ENCODE measurements at places on chromosomes 1 and 21.

DNA sequence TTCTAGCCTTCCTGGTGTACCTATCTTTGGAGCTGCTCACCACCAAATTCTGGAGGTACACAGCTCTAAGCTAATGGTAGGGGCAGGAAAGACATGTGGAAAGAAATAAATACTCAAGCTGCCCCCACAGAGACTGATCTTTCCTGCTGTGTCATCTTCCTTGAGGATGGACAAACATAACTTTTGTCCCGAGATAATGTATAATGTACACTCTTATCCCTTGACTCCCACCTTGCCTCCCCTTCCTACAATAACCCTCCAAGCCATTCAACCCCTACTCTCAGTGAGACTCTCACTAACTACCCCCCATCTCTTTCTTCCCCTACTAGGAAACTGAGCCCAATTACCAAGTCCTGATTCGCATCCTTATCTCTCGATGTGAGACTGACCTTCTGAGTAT is 12.2 kb downstream of the ANXA9 start:
- DNase-seq, result no peak

- no peak for DNase-seq
These were observed at the start of gene LMX1A for GRCh38 chr1:165355977-165356811. LMX1A (minus strand) TSS chr1:165356715; CDS start chr1:165355559, 1,156 bp downstream.

DNA sequence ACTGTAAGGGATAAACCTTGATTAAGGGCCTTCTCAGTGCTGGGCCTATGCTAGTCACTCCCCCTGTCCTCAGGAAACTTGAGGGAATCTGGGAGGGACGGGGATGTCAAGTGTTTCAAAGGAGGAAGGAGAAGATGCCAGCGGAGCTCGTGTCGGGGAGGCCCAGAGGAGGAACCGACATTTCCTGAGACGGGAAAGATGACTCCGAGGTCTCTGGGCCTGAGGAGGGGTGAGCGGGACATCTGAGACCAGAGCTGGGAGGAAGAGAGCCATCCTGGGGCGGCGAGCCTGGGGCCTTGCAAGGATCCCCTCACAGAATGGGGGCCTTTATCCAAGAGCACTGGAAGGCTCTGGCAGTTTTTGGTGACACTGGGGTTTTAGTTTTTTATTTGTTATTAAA is 10.4 kb downstream of the SLC66A1 start:
- no peak for DNase-seq

GRCh38 chr1:202143768-202144401 is 652 bp downstream of the ARL8A start:
- DNase-seq, result peak; percentile 44

DNA sequence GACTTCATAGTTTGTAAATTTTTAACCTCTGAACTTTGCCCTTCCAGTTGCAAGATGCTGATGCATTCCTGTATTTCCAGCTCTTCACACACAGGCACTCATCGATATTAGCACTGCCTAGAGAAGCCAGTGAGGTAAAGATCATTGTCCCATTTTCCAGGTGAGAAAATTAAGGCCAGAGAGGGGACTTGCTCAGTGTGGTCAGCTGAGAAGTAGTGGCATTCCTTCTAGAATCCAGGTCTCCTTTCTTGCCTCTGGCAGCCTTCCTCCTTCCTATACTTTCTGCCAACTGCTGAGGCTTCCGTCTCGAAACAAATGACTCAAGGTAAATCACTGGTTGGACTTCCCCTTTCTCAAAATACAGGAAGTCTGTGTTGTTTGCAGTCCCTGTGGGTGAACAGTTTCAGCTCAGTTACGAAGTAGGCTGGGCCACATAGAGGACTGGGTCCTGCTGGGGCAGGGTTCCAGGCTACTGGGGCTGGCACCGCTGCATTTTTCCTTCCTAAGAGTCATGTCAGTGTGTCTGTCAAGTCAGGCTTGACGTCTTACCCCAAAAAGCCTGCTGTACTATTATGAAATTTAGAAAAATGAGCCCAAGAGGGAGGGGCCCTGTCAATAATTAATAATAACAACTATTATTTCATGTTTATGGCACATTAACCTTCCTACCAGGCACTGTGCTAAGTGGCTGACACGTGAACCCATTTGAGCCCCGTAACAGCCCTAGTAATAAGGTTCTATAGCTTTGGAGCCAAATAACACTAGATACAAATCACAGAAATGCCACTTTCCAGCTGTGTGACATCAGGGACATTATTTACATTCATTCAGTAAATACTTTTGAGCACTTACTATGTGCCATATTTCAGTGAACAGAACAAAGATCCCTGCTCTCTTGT is 16.6 kb upstream of the RNF19B start:
- no peak for DNase-seq

DNA sequence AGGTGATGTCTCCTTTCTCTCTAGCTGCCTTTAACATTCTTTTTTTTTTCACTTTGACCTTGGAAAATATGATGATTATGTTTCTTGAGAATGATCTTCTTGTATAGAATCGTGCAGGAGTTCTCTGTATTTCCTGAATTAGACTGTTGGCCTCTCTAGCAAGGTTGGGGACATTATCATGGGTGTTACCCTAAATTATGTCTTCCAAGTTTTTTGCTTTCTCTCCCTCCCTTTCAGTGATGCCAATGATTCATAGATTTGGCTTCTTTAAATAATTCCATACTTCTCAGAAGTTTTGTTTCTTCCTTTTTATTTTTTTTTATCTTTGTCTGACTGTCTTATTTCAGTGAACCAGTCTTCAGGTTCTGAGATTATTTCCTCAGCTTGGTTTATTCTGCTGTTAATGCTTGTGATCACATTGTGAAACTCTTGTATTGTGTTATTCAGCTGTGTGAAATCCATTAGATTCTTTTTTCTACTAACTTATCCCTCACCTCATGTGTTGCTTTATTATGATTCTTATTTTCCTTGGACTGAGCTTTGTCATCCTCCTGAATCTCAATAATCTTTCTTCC is 268.4 kb upstream of the NRIP1 start:
- DNase-seq, result no peak

DNA sequence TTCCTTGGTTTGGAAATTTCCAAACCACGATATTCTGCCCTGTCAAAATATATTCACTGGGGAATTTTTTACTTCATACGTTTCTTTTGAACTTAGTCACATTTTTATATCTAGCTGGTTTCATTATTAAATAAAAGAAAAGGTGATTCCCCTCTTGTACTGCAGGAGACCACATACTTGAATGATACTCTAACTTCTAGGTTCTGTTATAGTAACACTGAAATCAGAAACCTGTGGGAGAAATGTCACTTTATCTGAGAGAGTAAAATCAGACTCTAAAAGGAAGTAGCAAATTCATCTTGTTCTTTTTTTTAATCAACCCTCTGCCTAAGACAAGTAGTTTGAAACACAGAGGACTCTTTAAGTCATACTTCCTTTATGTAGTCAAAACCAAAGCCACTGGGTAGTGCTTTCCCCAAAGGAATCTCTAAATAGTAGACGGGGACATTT is 34.4 kb downstream of the MRPL39 start:
- no peak for DNase-seq

- no peak for DNase-seq
These were observed 21.6 kb downstream of the EPHA2 start for GRCh38 chr1:16134066-16134801.

- DNase-seq, result no peak
These were observed 34.2 kb downstream of the OR6Y1 start for GRCh38 chr1:158520021-158520420.

DNA sequence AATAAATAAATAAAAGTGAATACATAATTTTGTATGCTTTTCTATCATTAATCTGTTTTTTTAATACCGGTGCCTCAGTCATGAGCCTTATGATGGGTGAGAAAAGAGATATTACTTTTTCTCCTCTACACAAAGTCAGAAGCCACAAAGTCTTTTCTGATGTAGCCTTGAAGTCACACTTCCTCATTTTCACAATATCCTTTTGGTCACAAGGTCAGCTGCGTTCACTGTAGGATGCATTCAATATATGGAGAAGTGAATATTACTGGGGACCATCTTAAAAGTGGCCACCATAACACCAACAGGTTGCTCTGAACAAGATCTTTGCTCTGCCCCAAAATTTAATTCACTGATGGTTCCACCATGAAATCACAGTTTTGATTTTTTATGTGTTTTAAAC is 83.3 kb upstream of the TNR start:
- DNase-seq, result no peak

DNA sequence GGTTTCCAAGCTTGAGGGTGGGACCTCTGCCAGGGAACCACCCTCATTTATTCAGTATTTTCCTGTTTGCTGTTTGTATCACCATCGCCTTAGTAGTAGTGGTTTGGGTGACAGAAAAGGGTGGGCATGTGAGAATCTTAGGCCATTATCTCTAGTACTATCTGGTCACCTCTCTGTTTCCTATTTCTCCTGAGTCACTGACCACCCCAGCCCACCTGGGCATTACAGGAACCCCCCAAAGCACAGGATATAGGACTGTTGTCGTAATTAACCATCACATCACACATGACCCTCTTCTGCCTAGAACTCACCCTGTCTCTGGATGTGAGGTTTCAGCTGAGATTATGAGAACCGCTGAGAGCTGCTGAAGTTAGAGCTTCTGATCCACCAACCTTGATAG is 60.4 kb downstream of the IL23R start:
- DNase-seq, result no peak

GRCh38 chr1:166740668-166741276 is 98.5 kb upstream of the POGK start:
- DNase-seq, result no peak

GRCh38 chr1:1068517-1069055 is 5.5 kb downstream of the RNF223 start:
- DNase-seq, result peak; percentile 71

- DNase-seq, result no peak
These were observed 24.5 kb upstream of the TNFRSF1B start for GRCh38 chr1:12142141-12142823.

Data from NCI-H2171 treated with DMSO at 0.1 percent for 48 hours (cell line).